Activated T-helper 1 cell treated with anti-CD3 and anti-CD28 coated beads, Interleukin-12 subunit alpha, Interleukin-12 subunit beta, Interleukin-2, Interleukin-4 antibody, amounts not matched to agents 30 ng/mL and 10 ng/mL and 1 ng/mL, durations not matched to agents 14 hours and 24 hours and 36 hours (primary cell): ENCODE measurements at places on chromosomes 1 and 21. TPM values are rescaled to one million over a fixed set of nuclear protein-coding genes. Genes with fewer than 3 reads are reported as not detected.

The TMEM51 gene
- total RNA-seq, result 0.21 TPM in 1 of 2 replicates, not detected in the other

The CCDC27 gene
- total RNA-seq, result not detected in 2 replicates

DNA sequence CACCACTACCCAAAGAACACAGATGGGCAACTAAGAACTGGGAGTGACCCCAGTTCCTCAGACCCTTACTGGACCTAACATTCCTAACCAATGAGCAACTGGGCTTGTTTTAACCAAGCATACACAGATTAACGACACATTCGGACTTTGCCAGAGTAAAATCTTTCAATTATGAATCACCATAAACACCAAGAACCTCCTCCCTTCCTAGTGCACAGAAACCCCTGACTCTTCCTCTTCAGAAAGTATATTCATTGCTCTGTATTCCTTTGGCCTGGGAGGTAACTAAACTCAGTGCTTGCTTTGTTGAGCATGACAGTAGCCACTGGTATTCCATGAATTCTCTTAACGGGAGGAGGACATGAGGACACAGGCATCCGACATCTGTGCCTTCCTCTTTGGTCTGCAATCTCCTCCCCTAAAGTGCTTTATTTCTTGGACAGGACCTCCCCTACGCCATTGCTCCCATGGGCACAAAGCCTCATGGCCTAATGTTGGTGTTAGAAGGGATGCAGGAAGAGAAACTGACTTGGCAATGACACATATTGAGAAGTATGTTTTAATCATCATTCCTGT lies 42.7 kb downstream of the SEC16B start:
- H3K4me3 ChIP-seq, result no peak overlapping the region
- no peak overlapping the region for H3K27ac ChIP-seq
- H3K27me3 ChIP-seq, result no peaks in the 10 kb centered on the region
- no peak for DNase-seq
- no peaks in the 10 kb centered on the region for H3K36me3 ChIP-seq

- H3K4me1 ChIP-seq, result peaks cover 9% of the 10 kb centered on the region
- H3K36me3 ChIP-seq, result peaks cover 46% of the 10 kb centered on the region
- no peaks in the 10 kb centered on the region for H3K27me3 ChIP-seq
- DNase-seq, result no peak
Observed at GRCh38 chr1:54874079-54874830, 12.7 kb downstream of the DHCR24 start.

- H3K27ac ChIP-seq, result no peak overlapping the region
- no peak overlapping the region for H3K4me3 ChIP-seq
- peaks cover 1% of the 10 kb centered on the region for H3K27me3 ChIP-seq
- H3K4me1 ChIP-seq, result no peaks in the 10 kb centered on the region
- DNase-seq, result no peak
Observed at GRCh38 chr21:35367553-35367952, 318.5 kb upstream of the RUNX1 start.

DNA sequence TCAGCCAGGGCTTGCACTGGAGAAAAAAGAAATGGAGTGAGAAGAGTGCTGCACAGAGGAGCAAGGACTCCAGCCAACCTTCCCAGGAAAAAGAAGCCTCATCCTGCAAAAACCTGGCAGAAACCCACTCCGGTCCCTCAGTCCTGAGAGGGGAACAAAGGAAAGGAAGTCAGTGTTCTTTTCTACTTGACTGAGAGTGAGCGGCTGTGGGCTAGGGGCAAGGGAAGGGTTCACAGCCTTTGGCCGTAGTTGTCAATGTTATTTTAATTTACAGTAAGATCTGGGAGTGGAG lies 8.9 kb upstream of the GOLT1A start:
- H3K4me3 ChIP-seq, result no peak overlapping the region
- no peak overlapping the region for H3K27ac ChIP-seq
- no peak for DNase-seq
- no peaks in the 10 kb centered on the region for H3K36me3 ChIP-seq
- H3K27me3 ChIP-seq, result no peaks in the 10 kb centered on the region

- no peak for DNase-seq
- no peaks in the 10 kb centered on the region for H3K4me1 ChIP-seq
- H3K36me3 ChIP-seq, result no peaks in the 10 kb centered on the region
- no peak overlapping the region for H3K4me3 ChIP-seq
- no peak overlapping the region for H3K27ac ChIP-seq
Observed at GRCh38 chr1:52970149-52970548, 43.1 kb downstream of the SCP2 start.
